ENCODE measurements at places on chromosomes 5 and 9.
A peak's percentile ranks its signal among the peaks of the same experiment; 100 is the strongest.

- DNase-seq, result no peak
Observed at GRCh38 chr5:156328766-156329165, 1.8 kb downstream of the SGCD start.

GRCh38 chr5:136998854-136999357, 500.2 kb downstream of the SPOCK1 start:
- no peak for DNase-seq

DNA sequence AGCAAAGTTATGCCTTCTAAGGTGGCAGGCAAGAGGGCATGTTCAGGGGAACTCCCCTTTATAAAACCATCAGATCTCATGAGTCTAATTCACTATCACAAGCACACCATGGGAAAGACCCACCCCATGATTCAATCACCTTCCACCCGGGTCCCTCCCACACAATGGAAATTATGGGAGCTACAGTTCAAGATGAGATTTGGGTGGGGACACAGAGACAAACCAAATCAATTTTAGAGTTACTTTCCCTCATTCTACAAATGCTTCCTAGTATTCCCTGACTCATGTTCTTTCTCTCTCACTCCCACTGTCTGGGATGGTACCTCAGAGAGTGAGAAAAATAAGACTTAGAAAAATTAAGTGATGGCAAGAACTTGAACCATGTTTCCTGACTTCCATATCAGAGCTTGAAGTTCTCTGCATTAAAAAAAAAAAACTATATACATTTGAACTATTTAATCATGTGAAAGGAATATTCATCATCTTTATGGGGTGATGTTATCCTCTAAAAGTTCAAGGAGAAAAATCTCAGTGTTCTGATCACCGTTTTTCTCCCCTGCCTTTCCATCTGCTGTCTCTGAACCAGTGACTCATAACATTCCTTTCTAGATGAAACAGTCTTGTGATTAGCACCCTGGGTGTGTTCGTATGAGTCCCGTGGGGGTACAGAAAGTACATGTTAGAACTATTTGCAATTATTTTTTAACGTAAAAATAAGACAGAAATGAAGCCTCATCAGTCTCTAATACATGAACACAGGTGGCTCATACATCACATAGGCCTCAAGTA, 282.9 kb downstream of the SLF1 start:
- no peak for DNase-seq

DNA sequence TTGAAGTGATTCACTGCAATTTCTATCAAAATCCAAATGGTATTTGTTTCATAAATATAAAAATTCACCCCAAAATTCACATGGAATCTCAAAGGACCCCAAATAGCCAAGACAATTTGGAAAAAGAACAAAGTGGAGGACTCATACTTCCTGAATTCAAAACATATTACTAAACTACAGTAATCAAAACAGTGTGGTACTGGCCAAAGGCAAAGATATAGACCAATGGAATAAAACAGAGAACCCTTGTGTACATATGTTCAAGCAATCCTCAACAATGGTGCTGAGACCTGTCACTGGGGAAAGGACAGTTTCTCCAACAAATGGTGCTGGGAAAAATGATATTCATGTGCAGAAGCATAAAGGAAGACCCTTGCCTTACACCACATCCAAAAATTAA, 14.0 kb downstream of the OBP2B start:
- no peak for DNase-seq

- DNase-seq, result peak; percentile 73
Observed at GRCh38 chr5:127313847-127314473, 23.4 kb downstream of the MEGF10 start.

- DNase-seq, result no peak
Observed at GRCh38 chr5:172509405-172509781, 55.1 kb upstream of the SH3PXD2B start.

GRCh38 chr9:16033921-16034691, 481.3 kb downstream of the CCDC171 start:
- DNase-seq, result no peak

DNA sequence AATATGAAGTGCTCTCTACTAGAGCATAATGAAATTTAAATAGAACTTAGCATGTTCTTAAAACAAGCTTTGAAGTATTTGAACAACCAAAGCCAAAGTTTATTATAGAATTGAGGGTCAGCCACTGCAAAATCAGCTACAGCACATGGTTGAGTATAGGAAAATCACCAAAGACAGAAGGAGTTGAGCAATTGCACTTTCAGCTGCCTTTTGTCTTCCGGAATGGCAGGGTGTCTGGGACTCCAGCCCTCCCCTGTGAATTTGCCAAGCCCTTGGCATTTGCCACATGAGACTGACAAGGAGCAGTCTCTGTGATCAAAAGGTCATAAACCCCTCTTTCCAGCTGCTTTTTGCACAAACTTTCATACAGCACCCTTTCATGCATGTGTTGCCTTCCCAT, 8.5 kb upstream of the LURAP1L start:
- DNase-seq, result no peak

DNA sequence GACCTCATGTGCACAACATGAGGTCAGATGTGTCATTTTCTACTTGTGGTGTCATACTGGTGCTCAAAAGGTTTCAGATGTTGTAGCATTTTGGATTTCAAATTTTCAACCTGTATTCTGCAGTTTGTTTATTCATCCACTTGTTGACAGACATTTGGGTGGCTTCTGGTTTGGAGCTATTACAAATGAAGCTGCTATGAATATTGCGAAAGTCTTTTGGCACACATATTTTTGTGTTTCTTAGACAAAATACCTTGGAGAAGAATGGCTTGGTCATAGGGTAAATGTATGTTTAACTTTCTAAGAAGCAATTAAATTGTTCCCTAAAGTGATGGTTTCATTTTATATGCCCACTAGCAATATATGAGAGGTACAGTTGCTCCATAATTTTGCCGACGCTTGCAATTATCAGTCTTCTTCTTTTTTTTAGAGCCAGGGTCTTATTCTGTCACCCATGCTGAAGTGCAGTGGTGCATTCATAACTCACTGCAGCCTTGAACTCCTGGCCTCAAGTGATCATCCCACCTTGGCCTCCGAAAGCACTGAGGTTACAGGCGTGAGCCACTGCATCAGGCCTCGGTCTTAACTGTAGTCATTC, 70.7 kb upstream of the TRPC7 start:
- no peak for DNase-seq

DNA sequence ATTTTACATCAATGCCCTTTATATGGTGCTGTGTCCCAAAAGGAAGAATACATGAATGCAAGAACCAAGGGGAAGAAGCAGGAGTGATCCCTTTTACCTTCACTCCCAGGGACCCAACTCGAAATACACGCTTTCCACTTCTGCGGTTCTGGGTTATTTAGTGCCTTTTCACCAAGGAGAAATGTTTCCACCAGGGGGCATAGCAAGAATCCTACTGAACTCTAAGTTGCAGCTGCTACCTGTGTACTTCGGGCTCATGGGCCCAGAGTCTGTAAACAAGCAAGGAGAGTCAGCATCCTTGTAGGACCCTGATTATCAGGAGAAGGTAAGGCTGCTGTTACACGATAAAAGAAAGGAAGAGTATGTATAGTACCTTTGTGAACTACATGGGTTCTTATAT, 45.7 kb downstream of the DPYSL3 start:
- no peak for DNase-seq

DNA sequence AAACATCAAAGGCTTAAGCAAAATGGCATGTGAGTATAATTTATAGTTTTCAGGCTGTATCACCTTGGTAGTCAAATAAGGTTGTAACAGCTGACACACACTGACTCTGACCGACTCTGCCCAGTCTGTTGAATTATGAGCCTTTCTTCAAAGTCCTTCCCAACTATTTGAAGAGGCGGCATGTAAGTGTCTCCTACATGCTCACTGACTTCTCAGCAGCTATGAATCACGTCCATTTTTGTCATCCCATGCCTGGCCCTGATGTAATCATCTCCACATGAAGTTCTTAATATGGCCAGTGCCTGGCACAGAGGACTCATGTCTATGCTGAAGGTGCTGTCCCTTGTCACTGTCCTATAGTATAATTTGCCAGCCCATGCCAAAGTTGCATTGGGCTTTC, 5.1 kb upstream of the PTBP3 start:
- no peak for DNase-seq

DNA sequence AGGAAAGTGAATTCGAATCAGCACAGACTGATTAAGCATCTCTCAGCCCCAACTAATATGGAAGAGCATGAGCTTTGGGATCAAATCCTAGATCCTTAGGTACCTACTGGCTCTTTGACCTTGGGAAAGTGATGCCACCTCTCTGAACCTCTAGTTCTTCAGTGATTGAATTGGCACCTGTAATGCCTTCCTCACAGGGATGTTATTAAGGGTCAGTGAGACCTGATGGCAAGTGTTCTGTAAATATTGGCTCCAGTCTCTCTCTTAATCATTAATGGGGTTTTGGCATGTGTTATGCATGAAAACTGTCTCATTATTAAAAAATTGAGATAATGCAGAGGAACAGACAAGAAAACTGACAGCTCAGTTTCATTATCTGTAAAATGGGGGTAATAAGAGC, 115.8 kb downstream of the INSYN2B start:
- DNase-seq, result no peak

DNA sequence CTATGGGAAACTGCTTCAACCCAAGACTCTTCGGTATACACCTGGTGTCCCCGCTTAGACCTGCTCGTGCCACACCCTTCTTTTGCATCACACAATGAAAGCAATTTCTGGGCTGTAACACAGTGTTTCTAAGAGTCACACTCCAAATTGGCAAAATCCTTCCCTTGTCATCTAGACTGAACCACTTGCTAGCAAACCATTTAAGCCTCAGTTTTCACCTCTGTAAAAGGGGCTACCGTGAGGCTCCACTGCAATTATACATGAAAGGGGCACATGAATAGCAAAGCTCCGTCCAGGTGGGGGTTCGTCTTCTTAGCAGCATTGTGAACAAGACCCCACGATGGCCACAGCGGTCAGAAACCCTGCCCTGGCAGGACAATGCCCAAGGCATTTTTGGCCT, 166.8 kb downstream of the PAX5 start:
- no peak for DNase-seq

GRCh38 chr5:3417376-3417943, 178.2 kb upstream of the IRX1 start:
- no peak for DNase-seq

GRCh38 chr5:160657622-160658458, 194.2 kb downstream of the ATP10B start:
- DNase-seq, result no peak

- no peak for DNase-seq
Observed at GRCh38 chr9:112069318-112070169, 105.6 kb downstream of the SUSD1 start.

GRCh38 chr5:101673120-101673519, 623.0 kb downstream of the SLCO4C1 start:
- no peak for DNase-seq

DNA sequence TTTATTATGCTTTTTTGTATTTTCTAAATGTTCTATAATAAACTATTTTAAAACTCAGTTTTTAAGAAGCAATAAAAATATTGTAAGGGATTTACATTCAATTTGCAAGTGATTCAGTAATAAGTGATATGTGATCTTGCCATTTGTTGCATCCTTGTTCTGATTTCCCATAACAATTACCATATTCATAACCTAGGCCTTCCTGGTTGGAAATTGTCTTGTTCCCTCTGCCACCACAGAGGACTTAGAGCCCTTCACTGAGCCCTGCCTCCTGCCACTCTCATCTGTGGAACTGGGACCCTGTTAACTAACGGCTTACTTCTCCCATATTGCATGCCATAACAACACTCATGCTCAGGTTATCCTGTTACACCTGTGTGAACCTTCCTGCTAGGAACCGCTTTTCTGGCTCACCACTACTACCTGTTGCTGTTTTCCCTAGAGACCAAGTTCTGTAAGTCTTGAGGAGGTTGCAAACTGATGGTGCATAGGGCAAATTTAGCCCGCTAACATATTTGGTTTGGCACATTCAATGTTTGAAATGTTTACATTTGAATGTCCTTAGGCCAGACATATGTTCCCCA, 32.9 kb upstream of the DTWD2 start:
- DNase-seq, result no peak

GRCh38 chr9:29176786-29177185, 1603.5 kb upstream of the C9orf72 start:
- DNase-seq, result no peak

DNA sequence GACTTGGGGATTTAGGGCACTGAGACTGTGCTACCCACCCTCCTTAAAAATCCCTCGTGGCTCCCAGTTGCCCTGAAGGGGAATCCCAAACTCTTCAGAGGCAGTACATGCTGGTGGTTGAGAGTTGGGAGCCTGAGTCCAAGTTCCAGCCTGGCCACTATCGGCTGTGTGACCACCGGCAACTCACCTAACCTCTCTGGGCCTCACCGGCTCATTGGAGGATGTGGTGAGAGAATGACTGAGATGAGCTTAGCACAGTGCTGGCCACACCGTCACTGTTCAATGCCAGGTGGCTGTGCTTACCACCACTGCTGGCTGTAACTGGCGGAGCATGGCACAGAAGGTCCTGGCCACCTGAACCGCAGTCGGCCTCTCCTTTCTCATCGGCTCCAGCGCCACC, 200.2 kb downstream of the C9orf50 start:
- no peak for DNase-seq

DNA sequence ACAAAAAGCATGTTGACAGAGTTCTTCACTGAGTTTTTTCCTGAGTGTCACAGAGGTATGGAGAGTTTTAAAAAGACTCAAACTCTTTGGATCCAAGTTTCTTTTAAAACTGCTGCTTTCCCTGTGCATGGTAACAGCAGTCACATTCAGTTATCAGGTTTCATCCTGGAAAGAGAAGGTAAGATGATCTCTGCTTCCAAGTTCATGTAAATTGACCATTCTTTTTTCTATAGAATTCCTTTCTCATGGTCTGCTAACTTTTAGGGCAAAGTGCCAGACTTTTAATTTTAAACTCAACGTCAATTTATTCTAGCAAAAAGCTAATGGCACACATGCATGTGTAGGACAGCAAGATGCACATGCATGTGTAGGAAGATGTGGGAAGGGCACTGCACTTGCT, 52.5 kb upstream of the PRLR start:
- no peak for DNase-seq

DNA sequence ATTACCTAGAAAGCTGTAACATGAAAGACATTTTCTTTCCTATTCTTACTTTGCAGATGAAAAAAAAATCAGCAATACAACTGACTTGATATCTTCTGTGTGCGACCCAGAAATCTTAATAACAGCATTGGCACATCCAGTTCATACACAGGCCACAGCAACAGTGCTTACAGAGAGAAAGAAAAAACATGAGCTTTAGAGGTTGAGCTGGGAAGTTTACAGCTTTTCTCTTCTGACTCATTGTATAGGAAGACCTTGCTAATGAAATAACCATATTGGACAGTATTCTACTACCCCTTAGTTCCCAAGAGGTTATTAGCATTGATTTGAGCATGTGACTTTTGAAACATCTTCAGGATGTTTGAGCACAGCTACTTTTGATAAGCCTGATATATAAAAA, 1033.4 kb upstream of the DMAC1 start:
- no peak for DNase-seq

GRCh38 chr9:117696154-117696553, 8.0 kb upstream of the TLR4 start:
- DNase-seq, result no peak

DNA sequence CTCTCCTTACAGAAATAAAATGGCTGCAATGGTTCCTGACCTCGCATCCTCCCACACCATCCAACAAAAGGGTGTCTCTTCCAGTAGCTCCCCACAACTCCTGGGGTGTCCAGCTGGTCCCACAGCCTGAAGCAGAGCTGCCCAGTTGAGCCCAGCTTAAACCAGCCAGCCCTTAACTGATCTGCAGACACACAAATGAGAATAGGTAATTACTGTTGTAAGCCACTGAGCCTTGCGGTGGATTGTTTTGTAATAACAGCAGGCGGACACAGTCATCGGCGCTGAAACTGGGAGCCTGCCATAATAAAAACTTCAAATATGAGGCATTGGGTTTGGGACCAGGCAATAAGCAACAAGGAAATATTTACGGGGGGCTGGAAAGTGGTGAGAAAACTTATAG, 10.4 kb upstream of the ZBTB43 start:
- no peak for DNase-seq

All from CD4-positive, alpha-beta T cell treated with Interleukin-17A for 4 hours (primary cell).